Pulmonary artery endothelial cell (primary cell): ENCODE measurements at places on chromosomes 16 and 17.

GRCh38 chr16:58306327-58306726 lies 11.5 kb upstream of the PRSS54 start:
- peak; percentile 13 for DNase-seq

- DNase-seq: no peak
Measured at GRCh38 chr16:87686697-87687096, 79.1 kb downstream of the KLHDC4 start.

- no peak for DNase-seq
Measured at GRCh38 chr16:61366006-61366405, 670.2 kb downstream of the CDH8 start.

- DNase-seq: no peak
Measured at GRCh38 chr16:72050769-72051464, 3.4 kb upstream of the HP start.
